Vagina (tissue), 2 donors: ENCODE measurements at places on chromosomes 3 and 15. TPM values are rescaled to one million over a fixed set of nuclear protein-coding genes. Genes with fewer than 3 reads are reported as not detected.
A peak's percentile ranks its signal among the peaks of the same experiment; 100 is the strongest.

DNA sequence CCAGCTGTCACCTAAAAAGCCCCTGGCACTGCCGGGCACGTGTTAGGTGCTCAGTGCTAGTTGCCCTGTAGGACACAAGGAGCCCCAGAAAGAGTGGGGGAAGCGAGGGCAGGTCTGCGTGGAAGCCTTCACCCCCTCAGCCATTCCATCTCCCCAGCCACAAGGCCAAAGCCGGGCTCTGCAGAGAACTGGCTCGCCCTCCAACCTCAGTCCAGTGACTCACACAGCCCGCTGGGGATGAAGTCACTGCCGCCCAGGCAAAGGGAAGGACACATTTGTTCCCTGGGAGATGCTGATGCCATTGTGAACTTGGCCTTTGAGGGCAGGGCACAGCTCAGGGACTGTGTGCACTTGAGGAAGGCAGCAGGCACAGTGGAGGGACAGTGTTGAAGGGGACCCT, 48.1 kb downstream of the IQSEC1 start:
- DNase-seq = no peak

DNA sequence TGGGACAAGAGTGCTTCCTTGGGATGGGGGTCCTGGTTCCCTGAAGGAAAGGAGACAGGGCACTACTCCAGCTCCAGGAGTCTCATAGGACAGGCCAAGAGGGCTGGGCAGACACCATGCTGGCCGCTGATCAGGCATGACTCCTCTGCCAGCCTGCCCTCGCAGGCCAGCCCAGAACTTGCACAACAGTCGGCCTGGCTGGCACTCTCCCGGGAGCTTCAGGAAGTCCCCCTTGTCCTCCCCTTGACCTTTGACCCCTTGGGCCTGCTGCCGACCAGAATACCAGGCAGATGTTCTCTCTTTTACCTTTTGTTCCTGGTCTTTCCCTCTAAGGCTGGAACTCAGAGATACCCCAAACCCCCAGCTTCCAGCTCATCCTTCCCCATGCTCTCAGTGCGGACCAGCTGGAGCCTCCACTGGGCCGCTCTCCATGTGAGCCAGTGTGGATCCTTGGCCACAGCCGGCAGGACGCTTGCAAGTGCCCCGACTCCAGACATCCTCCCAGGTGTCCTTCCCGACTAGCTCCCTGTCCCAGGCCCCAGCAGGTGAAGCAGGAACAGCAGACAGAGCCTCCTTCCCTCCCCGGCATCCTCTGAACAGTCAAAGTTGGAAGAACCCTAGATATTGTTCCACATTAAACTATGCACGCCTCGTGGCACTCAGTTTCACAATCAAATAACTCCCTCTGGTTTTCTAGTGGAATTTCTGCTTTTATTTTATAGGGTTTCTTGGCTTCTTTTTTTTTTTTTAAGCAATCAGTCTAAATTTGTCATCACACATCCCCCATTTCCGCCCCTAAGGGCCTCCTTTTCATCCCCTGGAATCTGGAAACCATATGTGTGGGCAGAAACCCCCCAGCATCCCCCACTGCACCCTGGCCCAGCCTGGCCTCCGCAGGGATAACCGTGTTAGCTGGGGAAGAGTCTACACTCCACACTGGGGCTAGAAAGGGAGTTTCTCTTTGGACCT, 15.7 kb downstream of the VPS18 start:
- no peak for DNase-seq

- no peak for DNase-seq
Observed at GRCh38 chr3:196636369-196637349, 2.8 kb upstream of the NRROS start.

- DNase-seq = no peak
Observed at GRCh38 chr15:79858469-79858868, 38.3 kb downstream of the MTHFS start.

DNA sequence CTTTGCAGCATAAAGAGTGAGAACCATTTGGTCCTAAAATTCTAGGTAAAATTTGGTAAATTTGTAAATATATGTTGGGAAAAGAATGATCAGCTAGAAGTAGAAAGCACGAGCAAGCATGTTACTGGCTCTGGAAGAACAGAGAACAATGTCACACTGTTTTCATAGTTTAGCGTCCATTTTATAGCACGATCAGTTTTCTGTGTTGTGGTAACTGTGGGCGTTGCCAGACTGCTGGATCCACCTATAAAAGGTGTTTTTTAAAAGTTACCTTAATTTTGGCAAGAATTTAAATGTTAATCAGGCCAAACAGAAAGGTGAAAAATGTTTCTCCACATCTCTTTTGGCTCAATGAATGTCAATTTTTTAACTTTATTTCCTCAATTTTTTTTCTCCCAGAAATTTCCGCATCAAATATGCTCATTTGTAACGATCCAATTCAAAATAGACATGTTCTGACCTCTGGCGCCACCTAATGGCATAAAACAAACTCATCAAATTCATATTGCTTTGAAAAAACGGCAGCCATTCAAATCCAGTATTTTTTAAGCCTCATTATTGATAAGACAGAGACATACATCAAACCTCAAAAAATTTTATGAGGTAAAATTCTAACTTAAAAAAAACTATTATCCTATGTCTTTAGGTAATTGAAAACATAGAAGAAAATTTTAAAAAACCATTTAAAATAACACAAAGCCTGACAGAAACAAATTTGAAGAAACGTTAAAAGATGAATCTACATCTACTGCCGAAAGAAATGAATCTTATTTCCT, 5.5 kb upstream of the GP5 start:
- no peak for DNase-seq

- DNase-seq = no peak
Observed at GRCh38 chr3:27031476-27031875, 337.7 kb downstream of the NEK10 start.

DNA sequence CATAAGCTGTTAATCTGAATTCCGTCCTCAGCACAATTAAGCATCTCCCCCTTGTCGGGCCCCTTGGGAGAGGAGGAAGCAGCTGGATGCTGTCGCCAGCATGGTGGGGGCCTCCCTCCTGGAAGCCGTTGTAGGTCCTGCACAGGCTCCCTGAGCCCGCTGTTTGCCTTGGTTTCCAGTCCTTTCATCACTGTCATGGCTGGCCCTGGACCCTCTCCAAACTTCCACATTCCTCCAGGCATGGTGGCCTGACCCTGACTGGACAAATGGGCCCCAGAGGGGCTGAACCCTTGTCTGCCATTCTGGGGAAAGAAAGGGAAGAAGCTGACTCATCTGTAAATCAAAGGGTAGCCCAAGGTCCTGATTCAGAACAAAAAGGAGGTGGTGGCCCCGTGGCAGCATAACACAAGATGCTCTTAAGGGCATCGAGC, 300.5 kb upstream of the LRRFIP2 start:
- no peak for DNase-seq

GRCh38 chr3:4864503-4864902, 114.7 kb upstream of the BHLHE40 start:
- DNase-seq = no peak

- no peak for DNase-seq
Observed at GRCh38 chr3:139430493-139430892, 41.0 kb upstream of the COPB2 start.

DNA sequence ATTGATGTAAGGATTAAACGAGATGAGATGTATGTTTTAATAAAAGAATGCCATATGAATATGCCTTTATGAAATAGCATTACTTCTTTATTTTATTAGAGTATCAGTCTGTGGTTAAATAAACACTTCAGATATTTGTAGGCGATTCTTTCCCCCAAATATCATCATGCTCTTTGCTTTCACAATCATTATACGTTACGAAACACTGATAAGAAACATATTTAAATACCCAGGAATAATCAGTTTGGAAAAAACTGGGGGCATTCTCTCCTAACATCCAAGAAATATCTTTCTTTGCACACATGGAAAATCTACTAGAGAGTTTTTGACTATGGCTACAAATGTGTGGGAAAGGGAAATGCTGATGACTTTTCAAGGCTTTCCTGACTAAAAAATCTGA, 4.4 kb upstream of the PLAAT1 start:
- DNase-seq = no peak

DNA sequence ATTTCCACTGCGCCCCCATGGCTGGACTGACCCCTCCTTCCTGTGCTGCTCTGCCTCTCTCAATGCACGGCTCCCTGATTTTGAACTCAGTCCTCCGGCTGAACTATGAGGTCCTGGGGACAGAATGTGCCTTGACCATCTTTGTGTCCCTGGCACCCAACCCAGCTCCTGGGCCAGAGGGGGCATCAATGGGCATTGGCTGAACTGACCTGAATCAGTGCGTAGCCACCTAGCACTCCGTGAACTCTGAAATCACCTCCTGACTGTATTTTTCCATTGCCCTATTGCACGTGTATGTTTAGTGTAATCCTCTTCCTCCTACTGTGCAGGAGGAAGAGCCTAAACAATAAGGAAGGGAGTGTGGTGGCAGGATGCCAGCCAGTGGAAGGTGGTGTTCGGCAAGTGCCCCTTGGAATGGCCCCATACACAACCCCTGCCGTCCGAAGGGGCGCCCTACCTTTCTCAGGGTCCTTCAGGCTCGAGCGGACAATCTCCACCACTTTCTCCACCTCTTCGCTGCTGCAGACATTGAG, 33.5 kb downstream of the BDH1 start:
- no peak for DNase-seq

- no peak for DNase-seq
Observed at GRCh38 chr15:78350058-78350457, 9.9 kb downstream of the CRABP1 start.

DNA sequence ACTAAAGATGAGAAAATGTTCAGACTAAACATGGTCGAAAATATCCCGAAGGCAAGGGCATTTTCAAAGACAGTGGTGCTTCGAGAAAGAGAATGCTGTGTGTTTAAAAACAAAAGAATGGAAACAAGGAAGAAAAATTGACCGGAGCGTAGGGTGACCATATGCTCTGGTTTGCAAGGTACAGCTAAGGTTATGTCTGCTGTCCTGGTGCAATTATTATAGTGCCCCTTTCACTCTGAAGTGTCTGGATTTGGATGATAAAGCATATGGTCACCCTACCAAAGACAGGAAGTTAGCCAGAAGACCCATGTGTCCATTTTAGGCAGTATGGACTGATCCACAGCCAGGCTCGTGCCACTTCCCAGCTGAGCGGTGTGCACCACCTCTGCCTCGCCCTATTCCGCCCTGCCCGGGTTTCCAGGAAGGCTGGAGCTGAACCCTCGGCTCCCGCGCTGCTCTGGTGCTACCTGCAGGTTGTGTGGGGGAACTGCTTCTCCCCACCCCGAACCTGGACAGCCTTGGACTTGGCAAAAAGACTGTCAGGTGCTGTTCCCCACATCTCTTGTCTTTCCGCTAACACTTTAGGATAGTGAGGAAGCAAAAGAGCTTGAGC, 25.2 kb downstream of the GOLGA6D start:
- DNase-seq = peak; percentile 89

DNA sequence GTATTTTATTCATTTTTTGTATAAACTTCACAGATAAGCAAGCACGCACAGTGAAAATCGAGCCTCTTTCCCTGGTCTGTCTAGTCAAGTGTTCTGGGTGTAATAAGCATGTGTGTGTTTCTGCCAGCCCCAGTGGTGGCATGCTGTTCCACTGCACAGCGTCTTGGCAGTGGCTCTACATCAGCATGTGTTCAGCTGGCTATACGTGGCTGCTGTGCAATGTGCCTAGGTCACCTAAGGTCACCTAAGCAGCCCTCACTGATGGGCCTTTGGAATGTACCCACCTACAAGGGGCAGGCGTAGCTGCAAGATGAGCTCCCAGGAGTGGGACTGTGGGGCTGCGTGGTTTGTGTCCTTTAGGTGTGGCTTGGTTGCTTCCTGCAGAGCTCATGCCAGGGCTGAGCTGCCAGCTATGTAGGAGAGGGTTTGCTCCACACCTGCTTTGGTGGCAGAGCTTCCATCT, 4.9 kb downstream of the LIMD1 start:
- no peak for DNase-seq

IGSF11 gene
- 3.4 TPM for total RNA-seq

ITIH1 gene
- total RNA-seq = 0.98 TPM

CADM2 gene
- 3.7 TPM for total RNA-seq

PTX3 gene
- total RNA-seq = 29.2 TPM

CSPG5 gene
- 0.98 TPM for total RNA-seq

TICRR gene
- total RNA-seq = 5.2 TPM

CCDC80 gene
- total RNA-seq = 51.6 TPM

NGLY1 gene
- 31.7 TPM for total RNA-seq

THRB gene
- total RNA-seq = 22.8 TPM

SEMA7A gene
- total RNA-seq = 3.9 TPM
